ENCODE measurements at places on chromosomes 6 and 20.

- no peak for DNase-seq
Measured at GRCh38 chr6:49264909-49265308, 198.1 kb downstream of the MMUT start.

DNA sequence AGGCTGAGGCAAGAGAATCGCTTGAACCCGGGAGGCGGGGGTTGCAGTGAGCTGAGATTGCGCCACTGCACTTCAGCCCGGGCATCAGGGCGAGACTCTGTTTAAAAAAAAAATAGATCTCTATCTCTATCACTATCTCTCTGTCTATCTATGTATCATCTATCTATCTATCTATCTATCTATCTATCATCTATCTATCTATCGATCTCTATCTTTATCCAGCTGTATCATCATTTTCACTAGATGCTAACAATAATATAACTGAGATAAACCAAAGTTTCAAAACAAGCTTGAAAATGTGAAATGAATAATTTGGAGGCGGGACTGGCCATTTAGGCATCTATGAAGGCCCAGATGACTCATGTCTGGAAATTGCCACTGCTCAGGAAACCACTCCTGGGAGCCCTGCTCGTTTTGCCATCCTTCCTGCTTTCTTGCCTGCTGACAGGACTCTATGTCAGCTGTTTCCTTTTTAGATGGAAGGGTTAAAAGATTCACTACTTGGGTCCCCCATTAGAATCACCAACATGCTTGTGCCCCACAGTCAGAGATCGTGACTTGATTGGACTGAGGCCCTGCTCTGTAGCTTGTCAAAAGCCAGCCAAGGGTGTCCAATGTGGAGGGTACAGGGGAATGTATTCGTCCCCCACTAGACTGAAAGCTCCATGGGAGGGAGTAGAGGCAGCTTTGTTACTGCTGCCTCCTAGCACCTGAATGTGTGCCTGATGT lies 61.7 kb downstream of the UTRN start:
- DNase-seq, result no peak

- no peak for DNase-seq
Measured at GRCh38 chr20:50372770-50373088, 137.5 kb upstream of the PTPN1 start.

- DNase-seq, result no peak
Measured at GRCh38 chr6:149821492-149821891, 42.7 kb downstream of the LRP11 start.
